ENCODE measurements at places on chromosomes 12 and 14. TPM values are rescaled to one million over a fixed set of nuclear protein-coding genes. Genes with fewer than 3 reads are reported as not detected.

FAIM2 gene
- total RNA-seq, result not detected

GRCh38 chr12:84243686-84244085, 668.9 kb downstream of the SLC6A15 start:
- no peak overlapping the region for H3K27ac ChIP-seq
- H3K27me3 ChIP-seq, result no peaks in the 10 kb centered on the region
- H3K36me3 ChIP-seq, result no peaks in the 10 kb centered on the region
- no peak overlapping the region for H3K4me3 ChIP-seq
- H3K4me1 ChIP-seq, result no peaks in the 10 kb centered on the region

DNA sequence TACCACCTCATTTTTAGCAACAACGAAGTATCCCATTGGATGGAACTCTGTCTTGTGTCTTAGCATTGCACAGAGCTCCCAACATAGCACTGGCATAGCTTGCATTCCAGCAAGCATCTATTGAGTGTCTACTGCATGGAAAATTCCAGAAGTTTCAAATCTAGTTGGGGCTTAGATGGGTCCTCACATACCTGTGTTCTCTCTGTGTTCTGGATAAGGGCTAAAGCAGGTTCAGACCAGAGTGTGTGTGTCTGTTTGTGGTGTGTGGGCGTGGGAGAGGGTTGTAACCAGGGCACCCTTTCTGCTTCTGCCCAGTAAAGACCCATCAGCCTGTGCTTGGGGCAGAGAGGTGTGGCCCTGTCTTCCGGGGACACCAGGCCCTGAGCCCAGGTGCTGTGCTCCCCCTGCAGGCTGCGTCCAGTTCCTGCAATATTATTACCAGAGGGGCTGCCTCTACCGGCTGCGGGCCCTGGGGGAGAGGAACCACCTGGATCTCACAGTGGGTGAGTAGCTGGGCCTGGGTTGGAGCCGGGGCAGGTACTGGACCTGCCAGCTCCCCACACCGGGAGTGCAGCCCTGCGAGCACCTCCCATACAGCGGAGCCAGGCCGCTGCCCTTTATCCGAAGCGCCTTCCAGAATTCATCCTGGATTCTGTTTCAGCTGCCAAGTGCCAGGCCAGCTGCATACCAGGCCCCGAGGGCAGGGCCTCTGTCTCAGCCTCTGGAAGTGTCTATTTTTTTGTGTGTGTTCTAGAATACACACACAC, 20.3 kb downstream of the RHOF start:
- H3K4me1 ChIP-seq, result peaks cover 3% of the 10 kb centered on the region
- no peak overlapping the region for H3K4me3 ChIP-seq
- no peaks in the 10 kb centered on the region for H3K36me3 ChIP-seq
- DNase-seq, result peak; percentile 66
- peak overlapping the region; percentile 79 for H3K27ac ChIP-seq

DNA sequence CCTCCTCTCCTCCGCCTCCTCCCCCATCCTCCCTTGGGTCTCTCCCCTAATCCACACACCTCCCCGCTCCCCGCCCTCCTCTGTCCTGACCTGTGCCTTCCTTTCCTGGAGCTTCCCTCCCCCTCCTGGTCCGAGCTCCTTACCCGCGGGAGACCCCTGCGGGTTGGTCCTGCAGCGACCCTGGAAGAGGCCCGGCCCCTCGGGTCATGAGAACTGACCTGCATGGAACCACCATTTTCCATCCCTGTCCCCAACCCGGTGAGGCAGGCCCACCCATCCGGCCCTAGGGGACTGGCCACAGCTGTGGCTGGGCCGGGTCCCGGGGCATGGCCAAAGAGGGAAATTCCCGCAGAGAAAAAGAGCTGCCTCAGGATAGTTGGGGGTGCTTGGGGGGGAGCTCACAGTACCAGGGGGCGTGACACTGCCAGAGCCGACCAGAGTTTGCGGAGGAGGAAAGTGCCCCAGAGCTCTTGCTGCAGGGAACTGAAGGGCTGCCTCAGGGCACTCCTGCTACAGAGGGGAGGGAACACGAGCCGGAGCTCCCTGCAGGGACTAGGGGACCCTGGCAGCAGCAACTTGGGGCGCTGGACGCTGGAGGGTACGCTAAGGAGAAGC, 613 bp downstream of the ARHGEF40 start:
- H3K4me1 ChIP-seq, result peaks cover 24% of the 10 kb centered on the region
- peaks cover 8% of the 10 kb centered on the region for H3K36me3 ChIP-seq
- H3K27ac ChIP-seq, result peak overlapping the region; percentile 92
- H3K27me3 ChIP-seq, result peaks cover 16% of the 10 kb centered on the region

BICDL1 gene
- total RNA-seq, result 11.7 TPM

GRCh38 chr14:102208741-102209140, 69.0 kb downstream of the WDR20 start:
- H3K36me3 ChIP-seq, result peaks cover 5% of the 10 kb centered on the region
- no peak overlapping the region for H3K27ac ChIP-seq
- H3K4me3 ChIP-seq, result no peak overlapping the region
- H3K27me3 ChIP-seq, result no peaks in the 10 kb centered on the region

TMEM63C gene
- 1.6 TPM for total RNA-seq
